Activated T-cell treated with anti-CD3 and anti-CD28 coated beads, Interleukin-2, amount 50 U/mL, for 24 hours (primary cell): ENCODE measurements at places on chromosomes 13 and 19.

DNA sequence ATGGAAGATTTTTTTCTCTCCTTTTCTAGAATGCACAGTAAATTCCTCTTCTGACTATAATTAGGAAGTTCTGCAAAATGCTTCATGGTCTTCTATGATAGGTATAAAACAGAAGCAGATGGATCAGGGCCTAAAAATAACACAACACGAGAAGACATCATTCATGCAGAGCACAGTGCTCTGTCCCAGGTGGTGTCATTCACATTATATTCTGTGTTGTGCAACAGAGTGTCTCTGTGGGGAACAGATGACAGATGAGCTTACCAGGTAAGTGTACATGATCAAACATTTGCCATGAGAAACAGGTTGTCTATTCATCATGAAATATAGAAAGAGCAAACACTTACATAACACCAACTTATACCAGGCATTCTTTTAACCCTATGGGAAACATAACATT is 288.3 kb downstream of the KCTD12 start:
- DNase-seq, result no peak

DNA sequence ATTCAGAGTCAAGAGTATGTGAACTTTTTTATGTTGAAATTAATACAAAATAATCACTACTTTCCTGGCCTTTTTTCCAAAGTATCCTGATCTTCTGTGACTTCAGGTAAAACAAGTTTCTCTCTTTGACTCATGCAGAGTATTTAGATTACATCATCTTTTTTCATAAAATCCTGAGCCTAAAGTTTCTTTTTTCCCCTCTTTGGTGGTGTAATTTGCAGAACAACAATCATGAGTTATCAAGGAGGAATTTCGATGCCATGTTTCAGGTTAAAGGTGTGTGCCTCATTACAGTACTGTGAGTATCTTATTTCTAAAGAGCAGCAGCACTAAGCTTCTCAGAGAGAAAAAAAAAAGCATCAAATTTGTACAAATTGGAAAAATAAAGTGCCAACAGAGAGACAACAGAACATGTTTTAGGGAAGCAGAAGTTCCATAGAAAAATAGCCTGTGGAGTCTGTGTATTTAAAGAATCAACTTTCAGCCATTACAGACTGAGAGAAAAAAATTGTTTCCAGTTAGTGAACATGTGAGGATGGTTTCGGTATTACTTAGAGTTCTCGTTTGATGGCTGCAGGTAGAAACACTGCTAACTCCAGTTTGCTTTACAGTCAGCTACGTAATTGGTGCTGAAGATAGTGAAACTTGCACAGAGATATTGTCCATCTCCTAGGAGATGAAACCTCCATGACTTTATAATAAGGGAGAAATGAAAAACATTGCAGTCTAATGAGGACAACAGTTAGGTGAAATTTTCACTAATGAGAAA is 78.1 kb upstream of the PCDH9 start:
- no peak for DNase-seq

DNA sequence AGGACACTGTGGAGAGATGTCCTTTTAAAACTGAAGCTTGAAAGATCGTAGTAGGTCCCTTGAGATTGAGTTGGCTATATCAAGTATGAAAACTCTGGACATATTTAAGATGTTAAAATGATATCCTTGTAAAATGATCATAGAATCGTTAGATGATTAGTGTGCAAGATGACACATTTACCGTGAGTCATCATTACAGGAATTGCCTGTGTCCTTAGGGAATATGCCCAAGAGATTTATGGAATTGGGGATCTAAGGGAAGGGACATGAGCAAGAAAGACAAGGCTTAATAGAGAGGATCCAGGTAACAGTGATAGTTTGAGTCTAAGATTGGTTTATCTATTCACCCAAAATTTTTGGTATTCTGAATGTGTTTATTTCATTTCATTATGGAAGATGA is 233.7 kb downstream of the GPC5 start:
- DNase-seq, result no peak

DNA sequence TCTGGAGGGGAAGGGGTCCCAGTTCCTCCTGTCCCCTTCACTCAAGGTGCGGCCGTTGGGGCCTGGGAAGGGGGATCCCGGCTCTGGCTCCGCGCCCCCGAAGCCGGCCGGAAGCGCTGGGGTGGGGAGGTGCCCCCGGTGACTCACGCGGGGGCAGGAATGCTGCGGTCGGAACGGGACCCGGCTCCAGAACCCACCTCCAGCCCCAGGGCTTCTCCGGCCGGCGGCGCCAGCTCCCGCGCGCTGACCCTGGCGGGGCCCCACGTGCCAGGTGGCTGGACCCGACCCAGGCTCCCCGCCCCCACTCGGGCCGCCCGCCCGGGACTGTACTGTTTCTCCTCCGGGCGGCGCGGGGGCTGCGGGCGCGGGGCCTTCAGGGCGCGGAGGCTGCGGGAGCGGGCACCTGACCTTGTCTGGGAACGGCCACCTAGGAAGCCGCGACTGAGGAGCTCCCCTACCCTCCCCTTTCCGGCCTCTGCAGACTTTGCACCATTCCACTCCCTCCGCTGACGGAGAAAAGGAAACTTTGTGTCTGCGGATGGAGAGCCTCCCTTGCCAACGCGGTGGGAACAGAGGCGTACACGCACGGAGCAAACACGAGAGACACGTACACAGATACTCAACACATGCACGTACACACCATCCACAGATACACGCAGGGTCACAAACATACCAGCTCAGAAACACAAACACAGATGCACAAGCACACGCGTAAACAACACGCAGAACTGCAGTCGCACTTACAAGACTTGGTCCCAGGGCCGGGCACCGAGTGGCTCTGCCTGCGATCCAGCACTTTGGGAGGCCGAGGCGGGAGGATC is 7.2 kb downstream of the AXL start:
- peak; percentile 62 for DNase-seq

DNA sequence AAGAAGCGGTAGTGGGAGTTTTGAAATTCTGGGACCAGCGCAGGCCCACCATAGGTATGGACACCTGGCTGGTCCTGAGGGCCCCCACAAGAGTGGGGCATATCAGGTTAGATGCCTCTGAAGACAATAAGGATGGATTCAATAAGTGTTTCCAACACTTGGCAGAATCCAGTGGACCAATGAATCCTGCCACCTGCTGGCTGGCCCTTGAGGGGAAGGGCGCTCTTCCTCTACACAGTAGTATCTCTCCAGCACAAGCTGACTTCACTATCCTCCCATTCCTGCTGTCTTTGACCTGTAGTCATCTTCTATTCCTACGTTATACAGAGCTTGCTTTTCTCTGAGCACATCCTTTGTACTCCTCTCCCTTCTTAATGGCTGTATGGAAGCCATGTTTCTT is 199.7 kb upstream of the TSHZ3 start:
- no peak for DNase-seq

DNA sequence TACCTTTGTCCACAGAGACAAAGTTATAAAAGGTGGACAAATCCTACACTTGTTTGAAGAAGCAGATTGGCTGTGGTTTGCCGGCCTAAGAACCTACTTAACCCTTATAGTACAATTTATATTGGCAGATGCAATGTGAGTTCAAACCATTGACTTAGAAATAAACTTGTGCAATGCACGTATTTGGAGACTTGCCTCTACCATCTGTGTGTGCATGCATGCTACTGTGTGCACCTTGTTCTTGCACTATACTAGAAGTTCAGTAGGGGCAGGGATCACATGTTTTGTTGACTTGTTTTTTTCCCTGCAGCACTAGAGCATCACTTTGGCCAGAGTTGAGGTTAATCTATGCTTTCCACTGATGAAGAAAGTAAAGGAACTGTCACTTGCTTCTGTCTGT is 163.1 kb upstream of the SERP2 start:
- no peak for DNase-seq

- no peak for DNase-seq
Observed at GRCh38 chr13:65468628-65469027, 1761.5 kb downstream of the PCDH9 start.

DNA sequence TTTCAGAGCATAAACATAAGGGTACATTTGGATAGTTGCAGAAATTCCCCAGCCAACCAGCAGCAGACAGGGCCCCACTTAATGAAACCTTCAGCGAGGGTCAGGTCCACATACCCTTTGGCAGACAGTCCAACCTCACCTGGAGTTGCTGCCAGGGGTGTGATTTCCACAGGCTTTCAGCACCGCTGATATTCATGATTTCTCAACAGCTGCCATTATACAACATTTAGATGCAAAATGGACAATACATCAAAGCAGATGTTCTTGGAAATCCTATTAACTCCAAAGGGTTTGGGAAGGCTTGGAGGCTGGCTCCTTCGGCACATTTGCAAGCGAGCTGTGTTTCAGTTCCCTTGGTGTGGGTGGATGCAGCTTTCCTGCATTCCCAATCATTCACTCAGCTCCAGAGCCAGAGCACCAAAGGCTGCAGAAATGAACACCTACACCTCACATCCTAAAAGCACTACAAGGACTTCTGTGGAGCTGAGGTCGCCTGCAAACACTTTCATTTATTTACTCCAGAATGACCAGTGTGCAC is 147.2 kb upstream of the VSTM2B start:
- no peak for DNase-seq

DNA sequence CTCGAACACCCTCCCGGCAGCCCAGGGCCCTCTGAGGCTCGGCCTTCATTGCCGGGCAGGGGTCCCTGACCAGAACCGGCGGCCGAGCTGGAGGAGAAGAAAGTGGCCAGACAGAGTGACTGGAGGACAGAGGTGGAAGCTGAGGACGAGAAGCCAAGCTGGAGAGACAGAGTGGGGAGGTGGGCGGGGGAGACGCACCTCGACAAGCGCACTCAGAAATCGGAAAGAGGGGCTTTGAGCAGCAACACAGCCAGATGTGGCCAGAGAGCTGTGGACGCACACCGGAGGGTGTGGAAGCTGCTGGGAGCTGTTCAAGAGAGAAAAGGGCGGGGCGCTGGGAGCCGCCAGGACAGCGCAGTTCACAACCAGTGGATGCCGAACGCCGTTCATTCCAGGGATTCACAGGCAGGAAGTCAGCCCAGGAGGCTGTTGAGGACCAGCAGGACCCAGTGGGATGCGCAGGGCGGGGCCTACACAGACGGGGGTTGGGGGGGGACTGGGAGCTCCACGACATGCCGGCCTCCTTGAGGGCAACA is 28.2 kb upstream of the C13orf46 start:
- no peak for DNase-seq

DNA sequence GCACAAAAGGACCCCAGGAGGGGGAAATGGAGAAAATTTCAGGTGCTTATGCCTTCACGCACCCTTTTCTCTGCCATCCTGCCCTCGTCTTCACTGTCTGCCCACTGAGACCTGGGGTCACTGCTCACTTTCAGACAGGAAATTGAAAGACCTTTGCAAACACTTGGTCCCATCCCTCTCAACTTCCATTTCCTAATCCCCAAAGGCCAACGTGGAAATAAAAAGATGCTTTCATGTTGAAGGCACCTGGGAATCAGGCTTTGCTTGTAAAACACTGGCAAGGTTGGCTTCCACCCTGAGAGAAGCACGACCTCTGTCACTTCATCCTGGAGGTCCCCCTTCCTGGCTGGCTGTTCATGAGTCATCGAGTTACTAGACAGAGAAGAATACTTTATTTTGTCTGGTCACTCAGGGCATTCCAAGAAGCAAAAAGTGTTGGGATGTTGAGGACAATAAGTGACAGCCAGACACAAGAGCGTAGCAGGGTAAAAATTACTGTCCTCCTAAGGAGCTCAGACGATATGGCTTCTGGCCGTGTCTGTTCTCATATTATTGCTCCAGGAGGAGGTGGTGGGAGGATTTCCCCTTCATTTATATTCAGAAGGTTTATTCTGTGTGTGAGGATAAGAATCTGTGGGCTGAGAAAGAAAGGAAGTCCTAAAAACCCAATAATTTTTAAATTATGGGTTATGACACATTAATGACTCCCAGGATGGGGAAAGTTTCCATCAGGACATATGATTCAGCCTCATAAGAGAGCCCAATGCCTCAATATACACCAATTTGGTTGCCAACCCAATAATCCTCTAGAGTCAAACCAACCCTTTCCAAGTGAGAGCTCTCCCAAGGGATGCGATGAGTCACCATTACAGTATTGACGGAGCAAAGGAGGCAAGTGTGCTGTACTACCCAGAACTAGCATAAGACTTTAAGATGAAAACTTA is 409.0 kb downstream of the COG6 start:
- DNase-seq, result no peak

DNA sequence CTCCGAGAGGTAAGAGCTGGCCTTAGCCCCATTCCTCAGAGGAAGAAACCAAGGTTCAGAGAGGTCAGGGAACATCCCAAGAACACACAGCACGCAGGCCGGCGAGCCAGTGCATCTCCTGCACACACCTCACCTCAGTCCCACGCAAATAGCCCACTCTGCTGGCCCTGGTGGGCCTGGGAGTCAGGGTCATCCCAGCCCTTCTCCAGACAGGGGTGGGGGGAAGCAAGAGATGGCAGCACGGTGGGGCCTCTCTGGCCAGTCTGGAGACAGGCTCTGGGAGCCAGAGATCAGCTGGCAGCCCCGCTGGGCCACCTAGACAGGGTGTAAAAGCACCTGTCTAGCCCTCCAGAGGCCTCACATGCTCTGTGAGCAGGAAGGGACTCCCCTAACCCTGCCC is 26.8 kb downstream of the TUBA3C start:
- DNase-seq, result no peak

GRCh38 chr19:16285769-16286498 is 38.7 kb upstream of the KLF2 start:
- no peak for DNase-seq

DNA sequence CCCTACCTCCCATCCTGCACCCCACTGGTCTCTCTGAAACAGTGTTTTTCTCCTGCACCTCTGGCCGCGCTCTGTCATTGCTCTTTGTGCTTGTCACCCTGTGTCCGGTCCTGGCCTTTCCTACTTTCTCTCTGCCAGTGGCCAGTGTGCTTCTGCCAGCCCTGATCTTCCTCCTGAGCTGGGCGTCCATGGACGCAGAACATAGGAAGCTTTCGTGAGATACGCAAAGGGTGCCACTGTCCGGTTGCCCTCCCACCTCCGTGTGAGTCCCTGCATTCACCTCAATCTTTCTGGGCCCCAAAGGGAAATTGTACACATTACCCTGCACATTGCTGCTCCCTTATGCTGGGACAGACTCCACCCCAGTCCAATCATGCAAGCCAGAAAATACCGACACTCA is 105.7 kb upstream of the SOX1 start:
- no peak for DNase-seq

DNA sequence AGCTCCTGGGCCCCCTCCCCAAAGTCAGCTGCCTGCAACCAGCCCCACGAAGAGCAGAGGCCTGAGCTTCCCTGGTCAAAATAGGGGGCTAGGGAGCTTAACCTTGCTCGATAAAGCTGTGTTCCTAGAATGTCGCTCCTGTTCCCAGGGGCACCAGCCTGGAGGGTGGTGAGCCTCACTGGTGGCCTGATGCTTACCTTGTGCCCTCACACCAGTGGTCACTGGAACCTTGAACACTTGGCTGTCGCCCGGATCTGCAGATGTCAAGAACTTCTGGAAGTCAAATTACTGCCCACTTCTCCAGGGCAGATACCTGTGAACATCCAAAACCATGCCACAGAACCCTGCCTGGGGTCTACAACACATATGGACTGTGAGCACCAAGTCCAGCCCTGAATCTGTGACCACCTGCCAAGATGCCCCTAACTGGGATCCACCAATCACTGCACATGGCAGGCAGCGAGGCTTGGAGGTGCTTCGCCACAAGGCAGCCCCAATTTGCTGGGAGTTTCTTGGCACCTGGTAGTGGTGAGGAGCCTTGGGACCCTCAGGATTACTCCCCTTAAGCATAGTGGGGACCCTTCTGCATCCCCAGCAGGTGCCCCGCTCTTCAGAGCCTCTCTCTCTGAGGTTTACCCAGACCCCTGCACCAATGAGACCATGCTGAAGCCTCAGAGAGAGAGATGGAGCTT is 4.7 kb upstream of the CEACAM5 start:
- peak; percentile 7 for DNase-seq
